Effector memory CD8-positive, alpha-beta T cell (primary cell): ENCODE measurements at places on chromosomes 2 and 18.

DNA sequence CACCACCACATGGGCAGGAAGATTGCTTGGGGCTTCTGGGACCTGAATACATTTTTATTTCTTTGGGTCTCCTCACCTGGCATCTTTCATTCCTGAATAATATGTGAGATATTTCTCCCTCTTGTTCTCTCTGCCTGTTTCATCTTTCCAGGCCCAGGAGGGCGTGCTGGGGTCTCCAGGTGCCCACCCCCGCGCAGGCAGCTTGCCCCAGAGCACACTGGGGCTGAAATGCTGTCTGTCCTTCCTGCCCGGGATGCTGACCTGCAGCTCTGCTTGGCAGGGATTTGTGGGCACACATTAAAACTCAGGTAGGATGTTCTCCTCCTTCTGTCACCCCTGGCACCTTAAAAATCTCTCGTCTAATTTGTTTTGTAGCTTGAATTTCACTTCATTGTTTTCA lies 39.7 kb upstream of the TEX51 start:
- DNase-seq = no peak
- H3K27ac ChIP-seq = no peak overlapping the region
- H3K36me3 ChIP-seq = no peaks in the 10 kb centered on the region
- H3K4me3 ChIP-seq = no peak overlapping the region
- H3K27me3 ChIP-seq = peaks cover 83% of the 10 kb centered on the region

GRCh38 chr18:6013171-6013810 lies 118.0 kb upstream of the TMEM200C start:
- H3K27me3 ChIP-seq = no peaks in the 10 kb centered on the region
- no peaks in the 10 kb centered on the region for H3K36me3 ChIP-seq
- H3K4me1 ChIP-seq = no peaks in the 10 kb centered on the region
- no peak overlapping the region for H3K4me3 ChIP-seq
- no peak overlapping the region for H3K27ac ChIP-seq

DNA sequence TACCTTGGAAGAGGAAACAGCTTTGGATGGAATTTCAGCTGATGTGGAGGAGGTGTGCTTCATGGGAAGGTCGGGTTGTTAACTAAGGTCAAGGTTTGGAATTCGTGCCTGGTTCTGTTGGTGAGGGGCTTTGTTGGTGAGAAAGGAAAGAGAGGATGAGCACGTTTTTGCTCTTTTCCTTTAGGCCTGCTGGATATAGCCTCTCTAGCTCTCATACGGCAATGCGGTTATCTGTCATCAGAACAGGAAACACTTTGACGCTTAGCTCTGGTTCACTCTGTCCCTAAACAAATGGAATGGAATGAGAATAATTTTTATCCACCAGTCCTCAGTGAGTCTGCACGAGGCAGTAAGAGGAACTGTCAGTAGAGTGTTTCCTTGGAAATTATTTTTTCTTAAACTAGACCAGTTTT lies 169.7 kb upstream of the NOSTRIN start:
- no peak overlapping the region for H3K4me3 ChIP-seq
- H3K36me3 ChIP-seq = no peaks in the 10 kb centered on the region
- H3K27ac ChIP-seq = no peak overlapping the region
- peaks cover 3% of the 10 kb centered on the region for H3K4me1 ChIP-seq
- no peak for DNase-seq

DNA sequence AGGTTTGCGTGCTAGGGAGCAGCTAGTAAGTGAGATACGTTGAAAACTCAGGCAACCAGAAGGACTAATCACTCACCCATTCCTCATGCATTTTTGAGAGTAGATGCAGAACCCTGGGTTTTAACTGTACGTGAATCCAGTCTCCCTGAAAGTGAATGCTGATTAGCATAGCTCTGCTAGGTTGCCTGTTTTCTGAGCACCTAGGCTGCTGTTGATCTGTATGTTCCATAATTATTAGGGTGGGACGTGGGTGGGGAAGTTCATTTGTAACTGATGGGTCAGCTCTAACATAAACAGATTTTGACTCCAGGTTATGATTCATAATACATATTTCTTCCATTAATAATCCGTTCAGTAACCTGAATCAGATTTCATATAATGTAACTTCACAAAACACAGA lies 379.0 kb upstream of the FANCL start:
- H3K27ac ChIP-seq = no peak overlapping the region
- DNase-seq = no peak
- no peaks in the 10 kb centered on the region for H3K36me3 ChIP-seq
- H3K4me1 ChIP-seq = no peaks in the 10 kb centered on the region

- H3K36me3 ChIP-seq = no peaks in the 10 kb centered on the region
- no peak overlapping the region for H3K27ac ChIP-seq
- DNase-seq = no peak
- peaks cover 27% of the 10 kb centered on the region for H3K27me3 ChIP-seq
- H3K4me1 ChIP-seq = no peaks in the 10 kb centered on the region
- no peak overlapping the region for H3K4me3 ChIP-seq
Observed at GRCh38 chr2:231866450-231866849, 59.7 kb downstream of the NPPC start.

DNA sequence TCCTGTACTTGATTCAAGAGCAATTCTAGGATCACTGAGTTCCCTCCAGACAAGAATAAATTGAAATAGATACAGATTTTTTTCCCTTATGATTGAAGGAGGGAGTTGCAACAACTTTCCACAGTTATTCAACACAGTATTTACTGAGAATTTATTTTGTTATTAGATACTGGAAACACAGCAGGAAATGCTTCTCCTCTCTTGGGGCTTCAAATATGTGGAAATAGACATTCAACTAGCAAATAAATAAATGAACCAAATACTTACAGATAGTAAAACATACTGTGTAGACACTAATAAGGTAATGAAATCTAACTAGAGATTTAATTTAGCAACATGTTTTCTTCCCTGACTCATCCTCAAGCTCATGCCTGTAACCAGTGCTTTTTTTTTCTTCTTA lies 169.2 kb downstream of the LNPK start:
- DNase-seq = no peak
- no peak overlapping the region for H3K27ac ChIP-seq
- H3K4me3 ChIP-seq = no peak overlapping the region

DNA sequence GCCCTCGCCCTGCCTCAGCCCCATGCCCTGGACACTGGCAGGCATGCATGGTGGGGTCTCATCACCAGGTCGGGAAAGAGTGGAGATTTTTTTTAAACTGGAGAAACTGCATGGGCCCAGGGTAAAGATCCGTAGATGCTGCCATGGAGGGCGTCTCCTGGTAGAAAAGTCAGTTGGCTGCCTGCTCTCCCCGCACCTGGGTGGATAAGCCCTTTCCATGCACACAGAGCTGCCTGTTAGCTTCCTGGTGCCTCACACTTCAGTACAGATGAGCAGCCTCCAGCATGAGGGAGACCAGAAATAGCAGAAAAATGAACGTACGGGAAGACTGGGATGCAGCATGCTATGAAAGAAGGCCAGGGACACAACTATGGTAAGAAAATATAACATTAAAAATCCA lies 92.0 kb downstream of the ASAP2 start:
- H3K36me3 ChIP-seq = no peaks in the 10 kb centered on the region
- no peak overlapping the region for H3K4me3 ChIP-seq
- H3K27ac ChIP-seq = no peak overlapping the region
- peaks cover 36% of the 10 kb centered on the region for H3K27me3 ChIP-seq
- DNase-seq = no peak
- no peaks in the 10 kb centered on the region for H3K4me1 ChIP-seq

DNA sequence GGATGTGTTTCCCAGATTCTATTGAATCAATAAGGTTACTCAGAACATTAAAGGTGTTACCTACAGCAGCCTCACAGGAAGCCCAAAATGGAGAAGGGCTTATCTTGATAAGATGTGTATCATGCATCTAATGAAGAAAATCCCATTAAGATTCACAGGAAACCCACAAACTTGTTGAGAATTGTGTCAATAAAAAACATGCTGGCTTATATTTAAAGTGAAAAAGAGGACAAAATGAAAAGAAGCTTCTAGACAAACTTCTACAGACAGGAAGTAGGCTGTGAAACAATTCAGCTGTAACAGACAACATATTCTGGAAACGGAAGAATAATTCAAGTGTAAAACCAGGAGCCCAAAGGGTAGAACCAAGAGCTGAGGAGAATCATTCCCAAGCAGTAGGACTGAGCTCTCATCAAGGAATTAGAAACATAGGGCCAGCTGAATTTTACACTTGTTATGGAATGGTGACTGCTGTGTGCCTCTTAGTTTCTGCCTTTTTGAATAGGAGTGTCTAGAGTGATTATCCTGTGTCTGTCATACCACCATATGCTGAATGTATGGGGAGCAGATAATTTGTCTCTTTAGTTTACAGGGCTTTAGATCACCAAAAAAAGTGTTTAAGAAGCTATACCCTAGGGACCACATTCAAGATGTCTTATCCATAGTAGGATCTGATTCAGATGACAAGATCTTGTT lies 9.6 kb downstream of the IMMT start:
- DNase-seq = no peak
- H3K27me3 ChIP-seq = no peaks in the 10 kb centered on the region
- peak overlapping the region; percentile 71 for H3K4me3 ChIP-seq
- peak overlapping the region; percentile 94 for H3K27ac ChIP-seq

GRCh38 chr2:11775384-11775783 lies 29.0 kb downstream of the LPIN1 start:
- no peak for DNase-seq
- no peaks in the 10 kb centered on the region for H3K27me3 ChIP-seq
